LHCN-M2 (cell line): ENCODE measurements at places on chromosomes 5 and 9. TPM values are rescaled to one million over a fixed set of nuclear protein-coding genes. Genes with fewer than 3 reads are reported as not detected.

The SLC25A2 gene
- 0.17 TPM in 1 of 2 replicates, not detected in the other for total RNA-seq

The POLR3G gene
- 9.2 and 14.2 TPM in 2 replicates for total RNA-seq

The C6 gene
- total RNA-seq: not detected in 2 replicates

The SOHLH1 gene
- total RNA-seq: not detected in 2 replicates

The SLC34A3 gene
- 0.06 TPM in 1 of 2 replicates, not detected in the other for total RNA-seq

The LTC4S gene
- not detected in 2 replicates for total RNA-seq

The LRRC19 gene
- total RNA-seq: not detected in 2 replicates

The PLAC8L1 gene
- not detected in 2 replicates for total RNA-seq

The CRHBP gene
- 0.13 TPM in 1 of 2 replicates, not detected in the other for total RNA-seq

The ZBTB26 gene
- total RNA-seq: 2.1 and 4.2 TPM in 2 replicates

- peak; percentile 73 for DNase-seq
These were observed 60.3 kb downstream of the TMC1 start for GRCh38 chr9:72581694-72582093.

DNA sequence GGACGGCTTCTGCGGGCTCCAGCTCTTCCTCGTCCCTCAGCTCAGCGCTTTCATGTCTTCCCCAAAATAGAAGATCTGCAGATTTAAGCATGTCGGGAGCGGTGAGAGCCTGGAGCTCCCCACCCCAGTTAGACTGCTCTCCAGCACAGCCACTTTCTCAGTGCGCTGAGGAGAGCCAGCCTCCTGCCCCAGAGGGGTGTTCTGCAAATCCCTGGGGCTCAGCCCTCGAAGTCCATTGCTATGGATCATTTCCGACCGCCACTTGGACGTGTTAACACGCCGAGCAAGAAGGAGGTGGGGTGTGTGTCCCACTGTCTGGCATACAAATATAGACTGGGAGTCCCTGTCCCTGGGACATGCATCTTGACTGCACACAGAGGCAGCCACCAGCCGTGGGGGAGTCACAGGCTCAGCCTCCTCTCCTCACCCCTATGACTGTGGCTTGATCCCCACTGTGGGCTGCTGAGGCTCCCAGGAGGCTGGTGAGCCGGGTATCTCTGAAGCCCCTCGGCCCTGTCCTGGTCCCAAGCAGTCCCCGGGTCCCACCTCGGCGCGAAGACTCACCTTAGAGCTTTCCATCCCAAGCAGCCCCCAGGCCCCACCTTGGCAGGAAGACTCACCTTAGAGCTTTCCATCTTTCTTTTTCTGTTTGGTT, 30.0 kb upstream of the RNF130 start:
- DNase-seq: no peak

DNA sequence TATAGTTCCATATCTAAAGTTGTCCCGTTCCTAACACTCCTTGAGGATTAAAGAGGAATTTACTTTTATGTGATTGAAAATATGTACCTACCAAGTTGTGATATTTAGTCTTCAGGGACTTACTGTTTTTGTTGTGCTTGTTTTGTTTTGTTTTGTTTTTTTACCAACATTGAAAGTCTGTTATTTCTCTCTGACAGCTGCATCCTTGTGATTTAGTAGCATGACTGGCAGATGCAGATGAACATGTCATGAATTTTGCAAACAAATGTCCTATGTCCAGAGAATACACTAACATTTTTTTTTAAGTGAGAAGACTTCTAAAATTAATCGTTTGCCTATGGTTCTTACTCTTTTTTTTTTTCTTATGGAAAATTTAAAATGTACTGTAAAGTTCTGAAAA, 85.4 kb downstream of the MAN2A1 start:
- peak; percentile 44 for DNase-seq

GRCh38 chr5:128220841-128221240, 137.3 kb downstream of the SLC12A2 start:
- no peak for DNase-seq

GRCh38 chr9:35907711-35908503, 1.4 kb upstream of the SPAAR start:
- DNase-seq: peak; percentile 100

GRCh38 chr9:116377179-116377798, 223.7 kb downstream of the PAPPA start:
- peak; percentile 91 for DNase-seq

DNA sequence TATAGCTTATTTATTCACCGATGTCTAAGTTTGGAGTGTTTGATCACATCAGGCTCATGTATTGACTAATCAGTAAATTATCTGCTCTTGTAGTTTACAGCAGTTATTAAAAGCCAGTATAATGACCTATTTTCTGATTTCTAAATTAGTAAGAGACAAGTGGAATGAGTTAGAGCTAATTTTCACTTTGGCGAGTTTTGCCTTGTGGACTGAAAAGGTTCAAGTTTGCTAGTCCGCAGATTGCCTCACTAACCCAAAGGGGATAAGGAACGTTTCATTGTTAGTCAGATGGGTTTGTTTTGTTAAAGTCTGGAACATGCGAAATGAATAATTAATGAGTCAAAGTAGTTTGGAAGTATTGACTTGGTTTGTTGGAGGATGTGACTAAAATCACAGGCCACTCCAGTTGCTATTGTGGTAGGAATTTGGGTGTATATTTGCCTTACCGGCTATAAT, 40.1 kb downstream of the SMARCA2 start:
- peak; percentile 91 for DNase-seq

GRCh38 chr5:124808842-124809268, 62.4 kb upstream of the ZNF608 start:
- no peak for DNase-seq

- DNase-seq: no peak
These were observed 28.1 kb upstream of the LRRTM2 start for GRCh38 chr5:138903130-138903775.

DNA sequence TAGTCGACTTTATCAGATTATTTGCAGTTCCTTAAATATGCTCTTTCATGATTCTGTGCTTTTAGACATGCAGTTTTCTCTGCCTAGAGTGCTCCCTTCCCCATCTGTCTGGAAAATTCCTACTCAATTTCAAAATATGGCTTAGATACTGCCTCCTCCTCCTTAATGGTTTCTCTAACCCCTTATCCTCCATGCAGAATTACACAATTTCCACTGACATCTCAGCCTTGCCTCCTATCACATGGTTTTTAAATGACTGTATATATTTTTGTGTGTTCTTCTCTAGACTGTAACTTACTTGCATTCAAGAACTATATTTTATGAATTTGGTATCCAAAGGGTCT, 85.2 kb downstream of the SLC44A1 start:
- DNase-seq: peak; percentile 10

DNA sequence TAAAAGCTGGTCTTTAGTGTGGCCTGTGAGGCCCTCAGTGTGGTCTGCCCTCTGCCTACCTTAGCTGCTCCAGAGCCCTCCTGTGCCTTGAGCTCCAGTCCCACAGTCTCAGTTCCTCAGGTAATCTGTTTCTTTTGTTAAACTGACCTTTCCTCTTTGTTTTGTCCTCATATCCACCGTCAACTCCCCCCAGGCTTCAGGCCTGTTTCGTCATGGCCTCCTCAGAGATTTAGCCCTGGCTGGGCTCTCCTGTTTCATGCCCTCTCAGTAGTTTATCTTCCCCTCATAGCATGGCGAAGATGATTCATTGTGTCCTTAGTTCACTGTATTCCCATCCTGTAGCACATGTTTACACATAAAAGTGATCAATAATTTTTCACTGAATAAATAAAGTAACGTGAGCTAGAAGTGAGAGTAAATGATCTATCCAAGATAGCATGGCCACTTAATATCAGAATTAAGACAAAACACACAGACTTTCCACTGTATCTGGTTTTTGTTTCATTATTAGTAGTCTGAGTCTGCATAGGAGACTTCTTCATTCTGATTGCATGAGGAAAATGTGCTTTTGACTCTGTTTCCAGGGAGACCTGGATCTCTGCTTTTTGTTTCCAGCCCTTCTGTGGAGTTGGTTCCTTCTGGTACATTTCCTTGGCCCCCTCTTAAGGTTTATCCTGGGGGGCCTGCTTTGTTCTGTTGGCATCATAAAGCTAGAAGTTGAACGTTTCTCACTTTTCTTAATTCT, 70.5 kb downstream of the SNX24 start:
- no peak for DNase-seq

- DNase-seq: no peak
These were observed 19.0 kb upstream of the TBC1D9B start for GRCh38 chr5:179926657-179927056.

- DNase-seq: no peak
These were observed 153.4 kb downstream of the OLFM1 start for GRCh38 chr9:135240871-135241311.

GRCh38 chr9:17068671-17069070, 66.2 kb upstream of the CNTLN start:
- no peak for DNase-seq

DNA sequence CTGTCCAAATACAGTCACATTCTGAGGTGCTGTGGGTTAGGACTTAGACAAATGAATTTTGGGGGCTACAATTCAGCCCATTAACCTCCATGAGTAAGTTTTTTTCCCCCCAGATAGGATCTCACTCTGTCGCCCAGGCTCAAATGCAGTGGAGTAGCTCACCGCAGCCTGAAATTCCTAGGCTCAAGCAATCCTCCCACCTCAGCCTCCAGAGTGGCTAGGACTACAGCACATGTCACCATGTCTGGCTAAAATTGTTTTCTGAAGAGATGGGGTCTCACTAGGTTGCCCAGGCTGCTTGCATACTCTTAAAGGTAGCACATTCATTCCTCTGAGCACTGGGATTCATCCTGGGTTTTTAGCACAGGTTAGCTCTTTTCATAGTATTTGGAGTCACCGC, 22.2 kb downstream of the PPP2CA start:
- DNase-seq: no peak

DNA sequence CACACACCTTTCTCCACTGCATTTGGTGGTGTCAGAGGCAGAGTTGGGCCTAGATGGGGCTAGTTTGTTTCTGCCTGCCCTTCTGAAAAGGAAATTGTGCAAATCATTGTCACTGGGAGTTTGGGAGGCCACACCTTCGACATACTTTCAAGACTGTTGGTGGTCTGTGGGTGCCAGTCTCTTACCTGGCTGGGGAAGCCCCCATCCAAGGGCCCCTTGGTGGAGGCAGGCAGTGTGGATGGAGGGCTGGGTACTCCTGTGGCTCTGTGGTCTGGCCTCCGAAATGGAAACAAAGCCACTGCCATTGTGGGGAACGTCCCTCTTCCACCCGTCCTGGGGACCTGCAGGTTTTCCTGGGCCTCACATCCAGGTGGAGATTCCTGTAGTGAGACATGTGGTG, 10.9 kb upstream of the PHYHD1 start:
- DNase-seq: no peak

DNA sequence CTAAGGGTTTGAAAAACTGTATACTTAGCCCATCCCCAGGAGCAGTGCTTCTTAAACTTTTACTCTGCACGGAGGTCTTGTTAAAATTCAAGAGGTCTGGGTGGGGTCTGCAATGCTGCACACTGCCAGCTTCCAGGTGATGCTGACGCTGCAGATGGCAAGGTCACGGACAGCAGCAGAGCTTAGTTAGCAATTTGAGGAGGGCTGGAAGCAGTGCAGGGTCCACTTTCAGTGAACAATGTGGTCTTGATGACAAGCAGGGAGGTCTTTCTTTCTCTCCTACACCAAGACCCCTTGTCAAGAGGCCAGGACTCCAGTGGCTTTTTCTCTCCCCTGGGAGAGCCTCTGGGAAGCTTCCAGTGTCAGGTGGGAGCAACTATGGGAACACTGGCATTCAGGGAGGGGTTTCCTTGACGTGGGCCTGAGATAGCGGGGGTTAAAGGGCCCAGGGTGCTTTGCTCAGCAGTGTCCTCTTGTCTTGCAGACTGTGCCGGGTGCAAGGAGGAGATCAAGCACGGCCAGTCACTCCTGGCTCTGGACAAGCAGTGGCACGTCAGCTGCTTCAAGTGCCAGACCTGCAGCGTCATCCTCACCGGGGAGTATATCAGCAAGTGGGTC, 65.0 kb upstream of the AFAP1L1 start:
- no peak for DNase-seq

- no peak for DNase-seq
These were observed 4.0 kb downstream of the LEAP2 start for GRCh38 chr5:132877466-132877865.

DNA sequence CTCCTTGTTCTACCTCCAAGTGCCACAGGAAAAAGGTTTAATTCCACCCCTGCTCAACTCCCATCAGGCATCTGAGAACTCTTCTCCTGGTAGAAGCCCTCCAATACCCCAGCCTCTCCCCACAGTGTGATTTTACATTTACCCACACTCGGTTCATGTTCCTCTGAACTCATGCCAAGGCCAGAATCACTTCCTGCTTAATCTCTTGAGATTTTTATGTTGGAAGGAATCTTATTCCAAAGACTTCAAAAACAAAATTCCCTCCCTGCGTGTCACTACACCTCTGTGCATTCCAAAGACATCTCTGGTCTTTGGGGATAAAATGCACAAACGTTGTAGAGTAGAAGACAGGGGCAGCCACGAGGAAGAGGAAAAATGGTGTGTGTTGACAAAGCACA, 186.8 kb downstream of the ACTL7B start:
- DNase-seq: no peak

- DNase-seq: peak; percentile 85
These were observed 42.2 kb upstream of the FBP1 start for GRCh38 chr9:94681508-94681907.

DNA sequence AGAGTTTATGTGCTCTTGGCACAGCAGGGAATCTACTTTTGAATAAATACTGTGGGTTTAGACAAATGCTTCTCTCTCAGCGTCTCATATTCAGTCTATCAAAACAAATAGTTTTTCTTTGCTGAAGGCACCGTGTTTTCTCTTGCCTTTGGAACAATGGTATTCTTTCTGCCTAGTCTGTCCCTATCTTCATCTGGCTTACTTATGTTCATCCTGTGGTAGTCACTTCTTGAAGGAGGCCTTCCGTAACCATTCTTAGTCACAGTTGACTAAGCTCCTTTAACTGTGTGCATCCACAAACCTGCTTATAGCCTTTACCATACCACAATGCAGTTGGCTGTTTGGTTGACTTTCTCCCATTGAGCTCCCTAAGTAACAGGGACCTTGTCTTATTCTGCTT, 45.9 kb downstream of the LARP1 start:
- peak; percentile 17 for DNase-seq

DNA sequence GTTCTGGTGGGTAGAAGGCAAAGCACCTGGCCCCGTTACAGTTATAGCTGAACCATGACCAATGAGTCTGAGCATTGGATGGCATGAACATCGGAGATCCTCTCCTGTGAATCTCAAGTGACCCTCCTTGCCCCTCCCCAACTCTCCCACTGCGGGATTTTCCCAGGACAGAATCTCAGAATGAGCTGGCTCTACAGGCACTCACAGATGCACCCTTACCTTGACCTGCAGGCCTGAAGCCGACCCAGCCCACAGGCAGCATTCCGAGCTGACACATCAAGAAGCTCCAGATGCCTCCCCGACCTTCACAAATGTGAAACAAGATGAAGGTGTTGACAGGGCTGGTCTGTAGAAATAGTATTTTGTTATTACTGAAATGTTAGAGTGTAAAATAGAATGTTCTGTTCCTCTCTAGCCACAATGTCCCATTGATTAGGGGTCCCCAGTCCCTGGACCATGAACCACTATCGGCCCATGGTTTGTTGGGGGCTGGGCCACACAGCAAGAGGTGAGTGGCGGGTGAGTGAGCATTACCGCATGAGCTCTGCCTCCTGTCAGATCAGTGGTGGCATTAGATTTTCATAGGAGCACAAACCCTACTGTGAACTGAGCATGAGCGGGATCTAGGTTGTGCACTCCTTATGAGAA, 263.4 kb downstream of the AUH start:
- no peak for DNase-seq

GRCh38 chr5:2203774-2204173, 321.0 kb upstream of the IRX4 start:
- DNase-seq: no peak
